Substantia nigra (tissue), 51 donors: ENCODE measurements at places on chromosomes 11 and 22.

DNA sequence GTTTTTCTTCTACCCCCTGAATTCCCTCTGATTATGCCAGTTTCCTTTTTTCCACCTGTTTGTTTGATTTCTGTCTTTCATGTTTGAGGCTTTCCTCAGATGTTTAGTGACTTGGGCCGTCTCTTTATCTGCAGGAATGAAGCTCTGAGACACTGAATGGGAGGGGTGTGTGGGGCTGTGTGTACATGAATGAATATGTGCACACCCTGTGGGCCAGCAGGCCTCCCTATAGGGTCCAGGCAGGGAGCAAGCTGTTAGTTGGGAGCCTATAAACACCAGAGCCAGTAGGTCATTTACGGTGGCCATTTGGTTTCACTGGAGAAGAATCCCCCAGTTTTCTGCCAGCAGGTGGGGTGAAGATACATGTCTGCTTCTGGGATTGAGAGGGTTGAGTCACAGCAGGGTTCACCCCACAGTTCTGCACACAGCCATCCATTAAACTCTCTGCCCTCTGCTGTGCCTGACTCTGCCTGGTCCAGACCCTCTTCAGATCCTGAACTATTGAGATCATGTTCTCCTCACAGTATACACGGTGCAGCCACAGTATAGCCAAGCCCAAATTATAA is 34.8 kb downstream of the BARX2 start:
- DNase-seq: no peak

- DNase-seq: no peak
These were observed 11.2 kb downstream of the TOM1 start for GRCh38 chr22:35310556-35311550.

GRCh38 chr11:70780246-70780535 is 381.9 kb downstream of the CTTN start:
- no peak for DNase-seq

- DNase-seq: no peak
These were observed 49.2 kb downstream of the APOL5 start for GRCh38 chr22:35766654-35767580.

- no peak for DNase-seq
These were observed 60.4 kb downstream of the SBF2 start for GRCh38 chr11:10233581-10233980.
